ENCODE measurements at places on chromosomes 13 and 19.

GRCh38 chr13:31029102-31029501 lies 96.6 kb downstream of the TEX26 start:
- DNase-seq: no peak

DNA sequence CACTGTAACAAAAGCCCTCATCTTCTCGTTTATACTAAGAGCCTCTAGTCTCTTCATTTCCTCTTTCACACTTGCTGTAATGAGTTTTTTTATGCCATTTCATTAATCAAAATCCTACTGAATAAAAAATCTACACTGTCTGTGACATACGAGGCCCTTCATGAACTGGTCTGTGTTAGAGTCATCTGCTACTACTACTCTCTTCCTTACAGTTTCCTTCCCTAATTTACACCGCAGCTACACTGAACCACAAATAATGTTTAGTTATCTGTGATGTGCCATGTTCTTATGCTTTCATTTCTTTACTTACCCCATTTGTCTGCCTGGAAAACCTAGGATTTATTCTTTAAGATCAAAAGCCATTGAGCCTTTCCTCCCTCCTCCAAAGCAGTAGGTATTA lies 16.0 kb downstream of the UFM1 start:
- no peak for DNase-seq

DNA sequence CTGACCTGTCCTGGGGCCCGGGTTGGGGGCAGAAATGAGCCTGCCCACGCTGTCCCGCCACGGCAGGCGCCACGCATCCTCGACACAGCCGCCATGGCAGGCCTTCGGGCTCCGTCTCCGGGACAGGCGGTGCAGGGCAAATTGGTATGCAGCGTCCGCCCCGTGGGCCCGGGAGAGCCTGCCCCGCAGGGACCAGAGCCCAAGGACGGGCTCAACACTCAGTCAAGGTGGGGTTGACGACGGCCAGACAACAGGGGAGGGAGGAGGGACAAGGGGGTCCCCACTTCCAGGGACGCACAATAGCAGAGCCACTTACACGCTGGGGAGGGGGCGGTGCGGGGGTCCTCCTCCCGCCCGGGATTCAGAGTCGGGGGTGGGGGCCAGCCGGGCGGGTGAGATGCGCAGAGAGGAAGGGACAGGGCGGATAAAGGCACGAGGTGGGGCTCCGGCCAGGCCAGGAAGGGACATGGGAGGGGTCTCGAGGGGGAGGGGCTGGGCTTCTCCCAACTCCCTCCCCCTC lies 1.2 kb downstream of the CTXN1 start:
- no peak for DNase-seq

DNA sequence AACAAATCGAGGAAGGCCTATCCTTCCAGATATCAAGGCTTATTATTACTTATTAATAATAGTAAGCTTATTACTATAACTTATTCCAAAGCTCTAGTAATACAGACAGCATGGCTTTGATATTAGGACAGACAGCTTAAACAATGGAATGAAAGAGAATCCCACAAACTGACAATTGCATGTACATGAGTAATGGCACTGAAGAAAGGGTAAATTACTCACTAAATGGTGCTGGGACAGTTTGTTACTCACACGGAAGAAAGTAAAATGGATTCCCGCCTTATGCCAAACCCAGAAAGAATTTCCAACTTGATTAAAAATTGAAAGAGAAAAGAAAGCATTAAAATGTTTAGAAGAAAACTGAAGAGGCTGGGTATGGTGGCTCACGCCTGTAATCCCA lies 60.3 kb downstream of the MIPEP start:
- no peak for DNase-seq

DNA sequence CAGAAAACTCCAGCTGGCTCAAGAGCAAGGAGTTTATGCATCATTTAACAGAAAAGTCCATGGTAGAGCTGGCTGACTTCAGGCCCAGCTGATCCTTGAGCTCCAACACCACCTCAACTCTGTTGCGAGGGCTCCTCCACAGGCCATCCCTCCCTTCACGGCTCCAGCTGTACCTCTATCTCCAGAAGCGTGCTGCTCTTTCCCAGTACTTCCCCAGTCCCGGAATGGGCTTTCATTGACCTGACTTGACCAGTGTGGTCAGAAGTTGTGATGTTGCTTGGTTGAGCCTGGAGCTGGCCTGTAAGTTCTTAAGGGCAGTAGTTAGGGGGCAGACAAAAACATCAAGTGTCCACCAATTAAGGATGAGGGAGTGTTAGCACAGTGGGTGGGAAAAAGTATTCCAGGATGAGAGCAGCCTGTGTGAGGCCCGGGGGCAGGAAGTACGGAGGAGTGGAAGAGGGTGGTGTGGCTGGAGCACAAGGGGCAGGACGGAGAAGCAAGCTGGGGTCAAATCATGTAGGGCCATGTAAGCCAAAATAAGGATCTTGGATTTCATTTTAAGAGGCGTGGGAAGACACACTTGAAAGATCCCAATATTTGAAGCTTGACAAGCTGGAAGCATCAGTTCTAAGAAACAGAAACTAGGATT lies 24.0 kb downstream of the SKA3 start:
- DNase-seq: no peak

DNA sequence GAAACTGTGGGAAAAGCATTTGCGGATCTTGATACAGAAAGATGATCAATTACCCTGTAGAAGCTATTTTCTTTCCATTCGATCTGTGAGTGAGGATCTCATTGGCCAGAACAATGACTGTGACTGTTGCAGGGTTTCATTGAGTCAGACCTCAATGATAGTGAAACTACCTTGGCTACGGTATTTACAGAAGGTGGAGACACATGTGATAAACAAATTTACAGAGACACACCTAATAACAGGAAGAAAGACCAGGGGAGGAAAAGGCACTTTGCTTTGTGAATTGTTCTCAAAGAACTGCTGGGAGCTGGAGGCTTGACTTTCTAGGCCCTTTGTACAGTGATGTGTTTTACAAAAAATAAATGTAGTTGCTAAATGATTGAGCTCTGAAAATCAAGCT lies 19.9 kb upstream of the ARGLU1 start:
- DNase-seq: no peak

GRCh38 chr19:46367426-46367825 lies 20.5 kb downstream of the PPP5C start:
- no peak for DNase-seq

GRCh38 chr19:8131517-8131916 lies 17.9 kb downstream of the FBN3 start:
- no peak for DNase-seq

DNA sequence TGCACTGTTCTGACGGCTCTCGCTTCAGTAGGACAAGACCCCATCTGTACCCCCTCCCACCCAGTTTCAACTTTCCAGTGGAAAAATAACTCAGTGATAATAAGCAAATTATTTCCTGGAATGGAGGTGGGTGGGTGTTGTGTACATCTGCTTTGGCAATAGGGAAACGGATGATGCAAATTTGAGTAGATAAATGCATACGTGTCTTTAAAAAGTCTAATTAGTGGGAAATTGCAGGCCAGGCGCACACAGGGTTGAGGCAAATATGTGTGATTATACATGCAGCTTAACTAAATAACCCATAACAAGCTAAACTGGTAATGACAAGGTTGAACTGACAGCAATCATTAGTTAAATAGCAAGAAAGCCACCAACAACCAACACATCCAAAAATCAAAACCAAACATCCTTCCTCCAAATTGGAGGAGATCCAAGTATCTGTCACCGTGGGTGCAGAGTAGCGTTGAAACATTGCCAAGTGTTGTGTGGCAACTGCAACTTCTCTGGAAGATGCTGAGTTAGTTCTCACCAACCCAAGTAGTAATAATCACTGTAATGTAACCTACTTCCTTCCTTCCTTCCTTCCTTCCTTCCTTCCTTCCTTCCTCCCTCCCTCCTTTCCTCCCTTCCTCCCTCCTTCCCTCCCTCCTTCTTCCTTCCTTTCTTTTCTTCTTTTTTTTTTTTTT lies 54.6 kb downstream of the TRPM4 start:
- no peak for DNase-seq

DNA sequence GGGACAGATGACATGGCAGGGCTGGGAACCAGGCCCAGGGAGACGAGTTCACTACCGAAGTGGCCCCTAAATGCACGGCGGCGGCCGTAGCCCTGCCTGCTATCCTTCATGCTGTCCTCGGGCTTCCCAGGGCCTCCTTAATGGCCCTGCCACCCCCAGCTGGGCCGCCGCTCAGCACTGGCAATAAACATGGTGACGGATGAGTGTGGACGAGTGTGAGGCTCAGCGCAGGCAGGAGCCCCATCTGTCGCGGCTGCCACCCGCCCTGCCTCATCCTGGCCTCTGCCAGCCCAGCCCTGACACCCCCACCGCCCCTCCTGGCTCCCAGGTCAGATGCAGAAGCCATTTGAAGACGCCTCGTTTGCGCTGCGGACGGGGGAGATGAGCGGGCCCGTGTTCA lies 13.6 kb downstream of the PIN1 start:
- DNase-seq: no peak

DNA sequence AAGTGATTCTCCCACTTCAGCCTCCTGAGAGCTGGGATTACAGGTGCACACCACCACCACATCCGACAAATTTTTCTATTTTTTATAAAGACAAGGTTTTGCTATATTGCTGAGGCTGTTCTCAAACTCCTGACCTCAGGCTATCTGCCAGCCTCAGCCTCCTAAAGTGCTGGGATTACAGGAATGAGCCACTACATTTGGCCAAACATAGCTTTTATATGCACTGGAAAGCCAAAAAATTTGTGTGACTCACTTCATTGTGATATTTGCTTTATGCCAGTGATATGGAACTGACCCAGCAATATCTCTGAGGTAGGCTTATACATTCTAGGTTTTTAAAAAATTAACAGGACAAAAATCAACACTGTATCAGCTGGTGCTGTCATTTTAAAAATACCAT lies 26.8 kb upstream of the ACOD1 start:
- DNase-seq: no peak

GRCh38 chr13:62014299-62014698 lies 598.6 kb upstream of the PCDH20 start:
- no peak for DNase-seq

DNA sequence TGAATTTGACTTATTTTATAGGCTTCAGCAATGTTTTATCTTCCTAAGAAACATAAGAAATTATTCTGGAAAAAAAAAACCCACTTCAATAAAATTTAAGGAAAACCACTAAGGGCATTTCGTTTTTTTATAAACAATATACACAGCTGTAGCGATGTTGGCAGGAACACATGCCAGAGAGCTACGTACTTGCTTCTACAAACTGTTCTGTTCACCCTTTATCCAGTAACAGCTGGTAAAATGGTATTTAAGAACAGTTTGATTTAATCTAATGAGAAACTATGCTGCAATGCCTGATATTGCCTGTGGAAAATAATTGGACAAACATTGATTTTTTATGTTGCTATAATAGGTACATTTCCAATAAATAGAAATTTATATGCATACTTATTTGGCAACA lies 137.2 kb upstream of the DACH1 start:
- no peak for DNase-seq

DNA sequence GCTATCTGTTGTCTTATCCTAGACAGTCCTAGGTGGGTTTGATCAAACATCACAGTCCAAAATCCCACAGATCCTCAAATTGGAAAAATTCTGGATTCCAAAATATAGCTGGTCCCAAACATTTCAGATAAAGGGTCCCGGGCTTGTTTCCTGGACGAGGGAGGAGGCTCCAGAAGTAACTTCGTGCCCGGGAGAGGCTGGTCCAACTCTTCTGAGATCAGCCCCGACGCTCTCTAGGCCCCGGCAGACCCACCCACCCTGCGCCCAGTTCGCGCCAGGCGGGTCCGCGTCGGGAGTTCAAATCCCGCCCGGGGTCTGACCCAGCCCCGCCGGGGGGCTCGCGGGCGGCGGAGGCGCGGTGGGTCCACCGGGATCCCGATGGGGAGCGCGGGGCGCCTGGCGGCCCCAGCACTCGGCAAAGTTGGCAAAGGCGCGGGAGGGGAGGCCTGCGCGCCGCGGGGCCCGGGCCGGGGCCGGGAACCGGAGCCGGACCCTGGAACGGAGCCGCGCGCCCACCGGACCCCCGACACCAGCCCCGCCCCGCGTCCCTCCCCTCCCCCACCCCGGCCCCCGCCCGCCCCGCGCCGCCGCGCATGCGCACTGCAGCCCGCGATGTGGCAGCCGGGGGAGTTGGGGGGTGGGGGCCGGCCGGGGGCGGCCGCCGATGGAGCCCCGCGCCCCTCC lies 513 bp downstream of the MIER2 start:
- DNase-seq: peak; percentile 28

GRCh38 chr13:67740871-67741535 lies 510.9 kb upstream of the PCDH9 start:
- no peak for DNase-seq

DNA sequence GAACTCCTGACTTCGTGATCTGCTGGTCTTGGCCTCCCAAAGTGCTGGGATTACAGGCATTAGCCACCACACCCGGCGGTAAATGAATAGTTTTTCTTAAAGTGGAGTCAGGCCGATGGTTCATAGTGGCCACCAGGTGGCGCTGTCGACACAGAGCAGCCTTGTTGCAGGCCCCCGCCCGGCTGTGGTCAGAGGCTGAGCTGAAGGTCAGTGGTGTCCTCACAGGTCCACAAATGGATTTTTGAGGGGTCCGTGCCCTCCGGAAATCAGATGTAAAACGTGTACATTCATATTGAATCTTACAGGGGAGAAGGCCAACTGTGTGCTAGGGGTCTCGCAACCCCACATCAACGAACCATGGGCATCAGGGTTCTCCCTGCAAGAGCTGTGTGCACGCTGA lies 13.4 kb upstream of the WDR18 start:
- no peak for DNase-seq

GRCh38 chr19:48671446-48671995 lies 1.3 kb downstream of the NTN5 start:
- no peak for DNase-seq

Measured in effector CD4-positive, alpha-beta T cell (primary cell).